ENCODE measurements at places on chromosomes 16 and 17. TPM values are rescaled to one million over a fixed set of nuclear protein-coding genes. Genes with fewer than 3 reads are reported as not detected.

GRCh38 chr17:1709403-1709951, 700 bp downstream of the TLCD2 start:
- DNase-seq: no peak

GRCh38 chr17:29930409-29931010, 482 bp upstream of the SSH2 start:
- DNase-seq: no peak

GRCh38 chr17:34173241-34173640, 81.8 kb upstream of the CCL2 start:
- DNase-seq: no peak

SDK2 gene
- total RNA-seq: 0.26 TPM

CES5A gene
- total RNA-seq: not detected

KRTAP4-6 gene
- total RNA-seq: not detected

DNA sequence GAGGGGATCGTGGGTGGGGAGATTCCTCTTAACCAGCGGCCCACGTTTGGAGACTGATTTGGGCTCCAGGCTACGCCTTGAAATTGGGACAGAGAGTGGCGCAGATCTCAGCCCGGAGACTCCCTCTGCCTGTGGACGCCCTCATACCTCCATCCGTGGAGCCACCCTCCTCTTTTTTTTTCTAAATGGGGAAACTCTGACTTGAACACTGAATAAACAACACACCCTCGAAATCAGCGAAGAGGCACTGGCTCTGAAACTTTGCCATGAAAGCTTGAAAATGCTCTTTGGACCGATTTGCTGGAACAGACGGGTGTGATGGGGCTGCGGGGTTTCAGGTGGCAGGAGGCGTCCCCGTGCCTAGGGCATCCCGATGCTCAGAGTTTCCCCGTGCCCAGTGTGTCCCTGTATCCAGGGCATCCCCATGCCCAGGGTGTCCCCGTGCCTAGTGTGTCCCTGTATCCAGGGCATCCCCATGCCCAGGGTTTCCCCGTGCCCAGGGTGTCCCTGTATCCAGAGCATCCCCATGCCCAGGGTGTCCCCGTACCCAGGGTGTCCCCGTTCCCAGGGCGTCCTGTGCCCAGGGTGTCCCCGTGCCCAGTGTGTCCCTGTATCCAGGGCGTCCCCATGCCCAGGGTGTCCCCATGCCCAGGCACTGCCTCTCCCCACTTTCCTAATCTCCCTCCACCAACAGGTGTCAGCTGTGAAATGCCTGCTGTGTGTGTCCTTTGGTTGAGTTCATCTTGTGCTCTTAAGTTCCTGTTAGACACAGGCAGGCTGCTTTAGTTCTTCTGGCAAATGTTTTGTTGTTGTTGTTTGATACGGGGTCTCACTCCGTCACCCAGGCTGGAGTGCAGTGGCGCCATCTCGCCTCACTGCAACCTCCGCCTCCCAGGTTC, 187.0 kb downstream of the SEC14L1 start:
- no peak for DNase-seq

GRCh38 chr16:27149986-27150385, 53.3 kb upstream of the KDM8 start:
- no peak for DNase-seq

PYY gene
- not detected for total RNA-seq

NUPR1 gene
- total RNA-seq: not detected

DNA sequence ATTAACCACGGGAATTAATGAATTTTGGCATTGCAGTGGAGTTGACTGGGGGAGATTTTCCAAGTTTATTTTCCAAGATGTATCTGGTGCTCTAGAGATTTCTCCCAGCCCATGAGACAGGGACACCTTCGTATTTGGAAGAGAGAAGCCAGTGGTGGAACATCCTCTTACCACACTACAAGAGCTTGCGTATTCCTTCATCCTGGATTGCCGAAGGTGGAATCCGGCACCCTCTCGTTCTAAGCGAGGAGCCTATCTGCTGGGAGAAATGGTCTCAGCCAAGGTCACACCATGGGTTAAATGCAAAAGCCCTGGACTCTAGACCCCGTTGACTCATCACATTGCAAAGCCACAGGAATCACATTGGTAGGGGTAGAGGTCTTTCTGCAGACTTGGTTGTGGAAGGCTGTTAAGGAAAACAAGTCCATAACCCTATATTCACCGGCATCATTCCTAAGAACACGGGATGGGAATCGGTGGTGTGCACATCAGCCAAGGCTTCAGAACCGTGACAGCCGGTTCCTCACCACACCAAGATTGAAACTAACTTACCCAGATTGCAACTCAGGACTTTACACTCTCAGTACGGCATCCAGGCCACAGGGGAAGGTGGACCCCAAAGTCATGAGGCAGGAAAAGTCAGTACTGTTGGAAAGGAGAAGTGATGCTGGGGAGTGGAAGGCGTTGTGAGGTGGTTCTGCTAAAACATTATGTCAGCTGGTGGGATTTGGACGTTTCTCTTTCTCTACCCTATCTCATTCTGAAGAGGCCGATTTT, 259.8 kb downstream of the CPPED1 start:
- no peak for DNase-seq

NOG gene
- 0.91 TPM for total RNA-seq

KRTAP1-5 gene
- total RNA-seq: not detected

GRCh38 chr16:55513616-55514015, 4.7 kb downstream of the LPCAT2 start:
- DNase-seq: no peak

- DNase-seq: no peak
These were observed 4.7 kb downstream of the PRAC1 start for GRCh38 chr17:48717367-48718226.

- peak; percentile 77 for DNase-seq
These were observed 15.2 kb upstream of the SSTR5 start for GRCh38 chr16:1057252-1057932.

GRCh38 chr17:32124985-32125847, 17.1 kb upstream of the RHOT1 start:
- DNase-seq: no peak

DNA sequence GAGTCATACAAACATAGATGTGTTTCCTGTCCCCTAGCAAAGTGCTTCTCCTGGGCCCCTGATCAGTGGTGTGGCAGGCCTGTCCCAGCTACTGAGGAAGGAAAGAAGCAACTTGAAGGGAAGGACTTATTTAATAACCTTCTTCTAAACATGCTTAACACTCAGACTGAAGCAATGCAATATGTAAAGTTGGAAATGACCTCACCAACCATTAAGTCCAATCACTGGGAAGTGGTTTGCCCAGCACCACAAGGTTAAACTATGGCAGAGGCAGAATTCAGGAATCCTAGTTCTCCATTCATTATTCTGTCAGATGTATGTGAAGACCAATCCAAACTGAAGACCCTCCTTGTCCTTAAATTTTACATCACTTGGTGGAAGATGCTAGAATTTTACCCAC, 39.1 kb downstream of the CENPV start:
- DNase-seq: no peak

Measured in activated T-cell treated with anti-CD3 and anti-CD28 coated beads, Interleukin-2, amount 50 U/mL, for 72 hours (primary cell).